HS-27A (cell line): ENCODE measurements at places on chromosomes 2 and 18.
A peak's percentile ranks its signal among the peaks of the same experiment; 100 is the strongest.

GRCh38 chr2:217166241-217166850 lies 306.5 kb upstream of the TNP1 start:
- DNase-seq: peak; percentile 23

- DNase-seq: no peak
Observed at GRCh38 chr2:58842501-58843155, 601.5 kb upstream of the FANCL start.

GRCh38 chr2:29129586-29130281 lies 14.5 kb downstream of the CLIP4 start:
- DNase-seq: no peak

DNA sequence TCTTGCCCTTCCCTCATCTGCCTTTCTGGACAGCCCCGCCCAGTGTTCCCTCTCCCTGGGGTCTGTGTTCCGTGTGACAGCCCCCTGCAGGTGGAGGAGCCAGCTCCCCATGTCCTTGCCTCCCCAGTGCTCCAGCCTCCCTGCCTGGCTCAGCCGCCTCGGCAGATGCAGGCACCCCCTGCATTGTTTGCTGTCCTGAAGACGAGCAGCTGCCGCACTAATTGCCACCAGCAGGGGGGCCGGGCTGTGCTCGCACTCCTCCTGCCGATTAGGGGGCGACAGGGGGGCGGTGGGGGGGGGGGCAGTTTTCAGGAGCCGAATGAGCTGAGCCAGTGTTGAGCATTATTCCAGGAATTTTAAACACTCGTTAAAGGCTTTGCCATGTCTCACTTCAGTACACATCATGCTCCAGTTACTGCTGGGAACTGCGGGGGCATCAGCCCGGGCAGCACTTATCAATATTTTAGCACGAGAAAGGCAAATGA lies 23.3 kb downstream of the SIX3 start:
- DNase-seq: no peak

- DNase-seq: no peak
Observed at GRCh38 chr2:65666156-65666725, 233.8 kb upstream of the SPRED2 start.

DNA sequence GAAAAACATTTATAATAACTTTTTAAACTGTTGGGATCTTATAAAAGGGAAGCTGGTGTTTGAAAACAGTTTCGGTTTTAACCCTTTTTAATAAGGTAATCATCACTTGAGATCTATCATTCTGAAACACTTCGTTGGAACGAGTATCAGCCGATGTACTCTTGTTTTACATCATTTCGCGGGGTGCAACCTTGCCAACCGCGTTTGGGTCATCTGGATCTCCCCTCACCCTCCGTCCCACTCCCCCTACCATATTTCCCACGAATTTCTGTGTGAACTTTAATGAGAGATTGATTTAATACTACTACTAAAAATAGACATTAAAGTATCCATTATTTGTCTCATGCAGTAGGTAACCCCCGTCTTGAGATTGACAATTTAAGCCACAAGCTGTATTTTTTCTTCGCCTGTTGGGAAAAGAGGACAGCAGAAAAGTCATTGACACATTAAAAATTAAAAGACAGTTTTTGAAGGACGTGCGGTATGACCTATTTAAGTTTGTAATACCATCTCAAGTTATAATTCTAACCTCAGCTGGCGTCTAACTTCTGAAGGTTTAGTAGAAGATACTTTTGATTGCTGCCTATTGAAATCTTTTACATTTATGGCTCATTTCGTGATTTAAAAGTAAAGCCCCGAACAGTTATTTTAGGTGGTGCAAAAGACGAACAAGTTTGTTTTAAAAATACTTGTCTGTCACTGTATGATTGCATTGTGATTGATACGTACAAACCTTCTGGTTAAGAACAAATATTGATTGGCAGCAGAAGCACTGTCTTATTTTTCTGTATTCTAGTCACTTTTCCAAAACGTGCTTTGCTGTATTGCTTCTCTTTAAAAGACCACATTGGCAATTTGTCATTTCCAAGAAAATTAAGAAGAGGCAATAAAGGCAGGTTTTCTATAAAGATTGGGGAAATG lies 1.5 kb downstream of the CREB1 start:
- DNase-seq: no peak

GRCh38 chr18:8322486-8322885 lies 286.8 kb upstream of the RAB12 start:
- no peak for DNase-seq

DNA sequence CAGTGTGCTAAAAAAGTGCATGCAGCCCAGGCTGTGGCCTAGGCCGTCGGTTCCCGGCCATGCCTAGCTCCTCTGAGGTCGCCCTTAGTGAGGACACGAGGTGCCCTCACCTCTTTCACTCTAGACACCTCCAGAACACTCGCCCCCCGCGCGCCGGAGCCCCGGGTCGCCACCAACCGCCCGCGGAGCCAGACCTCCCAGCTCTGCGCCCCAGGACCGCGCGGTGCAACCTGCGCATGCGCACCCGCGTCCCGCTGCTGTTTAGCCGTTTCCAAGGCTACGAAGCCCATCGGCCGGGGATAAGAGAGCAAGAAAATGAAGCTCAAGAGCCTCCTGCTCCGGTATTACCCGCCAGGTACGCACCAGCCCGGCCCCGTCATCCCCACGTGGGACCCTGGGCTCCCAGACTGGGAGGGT lies at the start of gene DAW1:
Gene DAW1, plus strand, starts transcription at position 257 of the 417 bp plus-strand sequence. Its CDS starts 59 bp downstream, at position 316.
- DNase-seq: no peak

GRCh38 chr2:80335411-80335810 lies 30.9 kb upstream of the LRRTM1 start:
- DNase-seq: no peak

DNA sequence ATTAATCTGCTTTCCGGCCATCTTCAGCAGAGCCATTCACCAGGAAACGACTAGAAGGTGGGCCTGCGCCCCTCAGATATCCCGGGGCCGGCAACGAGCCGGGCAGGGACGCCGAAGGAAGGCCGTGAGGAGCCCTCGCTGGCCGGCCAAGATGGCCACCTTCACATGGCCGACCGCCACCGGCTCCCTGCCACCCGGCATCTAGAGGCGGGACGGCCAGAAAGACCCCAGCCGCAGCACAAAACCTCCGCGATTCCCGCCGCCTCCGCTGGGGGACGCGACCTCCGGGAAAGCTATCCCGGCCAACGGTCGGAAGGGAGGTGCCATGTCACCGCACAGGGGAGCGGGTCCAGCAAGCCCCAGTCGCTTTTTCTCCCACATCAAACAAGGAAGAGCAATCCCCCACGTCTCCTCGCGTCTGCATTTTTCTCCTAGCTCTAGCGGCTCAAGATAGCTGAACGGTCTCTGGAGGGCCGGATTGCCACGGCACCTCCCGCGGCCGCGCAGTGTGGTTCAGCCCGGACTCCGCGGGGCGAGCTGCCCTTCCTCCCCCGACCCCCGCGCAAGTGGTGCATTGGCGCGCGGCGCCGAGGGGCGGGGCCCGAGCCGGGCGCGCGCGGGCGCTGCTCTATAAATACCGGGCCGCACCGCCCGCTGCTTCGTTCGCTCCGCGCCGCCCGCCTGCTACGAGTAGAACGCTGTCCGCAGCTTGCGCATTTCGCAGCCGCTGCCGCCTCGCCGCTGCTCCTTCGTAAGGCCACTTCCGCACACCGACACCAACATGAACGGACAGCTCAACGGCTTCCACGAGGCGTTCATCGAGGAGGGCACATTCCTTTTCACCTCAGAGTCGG lies at the start of gene MAT2A:
Gene MAT2A, plus strand, starts transcription at position 662 of the 854 bp plus-strand sequence. Its CDS starts 120 bp downstream, at position 782.
- DNase-seq: peak; percentile 93

DNA sequence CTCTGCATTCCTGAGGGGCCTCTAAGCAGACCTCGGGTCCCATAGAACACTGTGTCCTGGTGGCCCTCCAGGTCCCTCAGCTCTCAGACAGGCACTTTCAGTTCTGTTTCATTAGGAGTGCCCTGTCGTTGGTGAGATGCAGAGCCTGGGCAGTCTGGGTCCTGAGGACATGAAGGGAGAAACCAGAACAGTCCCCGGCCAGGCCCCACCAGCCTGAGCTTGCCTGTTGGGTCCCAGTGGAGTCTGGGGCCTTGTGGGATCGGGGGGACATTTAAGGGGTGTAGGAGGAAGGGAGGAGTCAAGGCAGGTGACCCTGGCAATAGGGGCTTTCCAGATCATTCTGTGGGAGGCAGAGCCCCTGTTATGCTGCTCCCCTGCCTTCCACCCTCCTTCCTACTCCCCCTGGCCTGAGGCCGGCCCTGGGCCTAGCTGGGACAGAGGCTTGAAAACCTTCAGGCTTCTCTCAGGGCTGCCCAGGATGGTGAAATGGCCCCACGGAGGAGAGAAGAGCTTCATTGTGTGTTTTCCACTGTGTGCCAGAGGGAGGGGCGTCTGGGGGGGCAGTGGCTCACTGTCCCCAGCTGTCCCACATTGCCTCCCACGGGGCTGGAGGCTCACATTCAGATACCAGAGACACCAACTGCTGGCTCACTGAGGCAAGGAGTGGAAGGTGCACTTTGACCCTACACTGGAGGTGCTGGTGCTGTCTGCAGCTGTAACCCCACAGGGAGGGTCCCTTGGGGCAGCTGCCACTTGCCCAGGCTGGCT lies 26.6 kb upstream of the CATIP start:
- no peak for DNase-seq

DNA sequence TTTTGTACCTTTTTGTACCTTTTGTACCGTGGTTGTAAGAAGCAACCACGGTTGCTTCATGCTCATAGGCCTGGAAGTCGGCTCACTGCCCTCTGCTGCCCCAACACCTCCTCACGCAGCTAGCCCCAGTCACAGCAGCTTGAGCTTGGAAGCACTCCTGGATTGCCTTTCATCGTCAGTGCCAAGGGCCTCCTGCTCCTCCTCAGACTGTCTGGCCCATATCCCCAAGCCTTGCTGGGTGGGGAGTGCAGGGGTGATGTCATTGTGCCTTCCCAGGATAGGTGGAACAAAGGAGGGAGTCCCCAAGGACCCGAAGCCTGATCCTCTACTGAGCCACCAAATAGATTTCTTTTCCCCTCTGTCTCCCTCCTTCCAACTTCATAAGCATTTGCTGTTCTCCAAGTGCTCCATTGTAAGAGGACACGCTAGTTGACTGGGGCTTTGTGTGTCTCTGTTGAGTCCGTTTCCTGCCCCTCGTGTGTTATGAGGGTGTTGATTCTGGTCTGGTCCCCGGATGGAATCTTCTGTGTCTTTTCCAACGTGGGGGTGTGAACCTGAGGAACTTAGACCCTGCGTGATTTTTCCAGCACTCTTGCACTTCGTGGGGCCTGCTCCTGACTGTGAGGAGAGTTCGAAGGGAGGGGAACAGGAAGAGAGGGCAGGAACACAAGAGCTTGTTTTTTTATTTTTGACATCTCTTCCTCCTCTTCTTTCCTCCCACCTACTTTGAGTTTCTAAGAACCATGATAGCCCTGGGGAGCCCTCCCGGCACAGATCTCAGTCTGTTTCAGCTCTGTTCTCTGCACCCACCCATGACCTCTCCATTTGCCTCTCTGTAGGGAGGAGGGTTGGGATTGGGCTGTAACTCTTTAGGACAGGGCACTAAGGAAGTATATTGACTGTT lies 127.2 kb upstream of the EML6 start:
- no peak for DNase-seq

DNA sequence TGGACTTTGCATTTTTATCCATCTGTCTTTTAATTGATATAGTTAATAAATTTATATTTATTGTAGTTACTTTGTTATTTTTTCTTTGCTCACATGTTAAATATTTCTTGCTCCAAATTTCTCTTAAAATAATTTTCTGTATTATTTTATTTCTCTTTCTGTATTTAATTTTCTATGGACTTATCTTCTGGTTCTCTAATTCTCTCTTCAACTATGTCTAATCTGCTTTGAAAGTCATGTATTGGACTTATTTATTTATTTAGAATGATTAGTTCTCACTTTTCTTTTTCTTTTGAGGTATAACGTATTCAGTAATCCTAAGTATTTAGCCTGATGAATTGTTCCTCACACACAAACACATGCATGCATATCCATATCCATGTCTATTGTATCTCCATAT lies 53.1 kb downstream of the ASB1 start:
- no peak for DNase-seq

DNA sequence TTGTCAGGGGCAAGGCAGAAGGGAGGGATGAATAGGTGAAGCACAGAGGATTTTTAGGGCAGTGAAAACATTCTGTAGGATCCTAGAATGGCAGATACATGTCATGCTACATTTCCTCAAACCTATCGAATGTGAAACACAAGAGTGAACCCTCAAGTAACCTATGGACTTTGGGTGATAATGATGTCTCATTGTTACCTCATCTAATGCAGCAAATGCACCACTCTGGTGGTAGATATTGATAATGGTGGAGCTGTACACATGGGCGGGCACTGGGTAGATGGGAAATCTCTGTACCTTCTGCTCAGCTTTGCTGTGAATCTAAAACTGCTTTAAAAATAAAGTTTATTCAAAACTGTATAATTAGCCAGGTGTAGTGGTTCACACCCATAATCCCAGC lies 95.2 kb upstream of the NCK2 start:
- no peak for DNase-seq

- no peak for DNase-seq
Observed at GRCh38 chr2:171406044-171406443, 27.7 kb downstream of the METTL8 start.

DNA sequence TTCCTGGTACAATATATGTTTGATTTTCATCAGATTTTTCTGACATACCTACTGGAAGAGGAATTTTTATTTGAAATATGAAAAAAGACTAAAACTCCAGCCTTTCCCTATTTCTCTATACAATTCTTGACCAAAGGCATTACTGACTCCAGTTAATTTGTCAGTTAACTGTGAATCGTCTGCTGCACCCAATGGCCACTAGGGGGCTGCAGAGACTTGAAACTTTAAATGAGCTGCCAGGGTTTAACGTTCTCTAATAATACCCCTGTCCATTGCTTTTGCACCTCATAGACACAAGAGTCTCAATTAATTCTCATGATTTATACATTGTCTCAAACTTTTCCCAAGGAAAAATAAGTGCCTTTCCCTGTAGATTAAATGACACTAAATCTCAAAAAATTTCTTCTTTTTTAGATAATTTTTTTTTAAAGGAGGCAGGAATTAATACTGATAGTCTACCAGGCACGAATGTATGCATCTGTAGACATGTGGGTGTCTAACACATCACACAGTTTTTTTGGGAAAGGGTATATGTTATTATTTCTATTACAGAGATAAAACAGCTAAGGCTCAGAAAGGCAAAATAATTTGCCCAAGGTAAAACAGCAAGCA lies 1.8 kb upstream of the ALK start:
- DNase-seq: peak; percentile 8

GRCh38 chr18:46916551-46917107 lies 678 bp downstream of the PIAS2 start:
- no peak for DNase-seq

- DNase-seq: no peak
Observed at GRCh38 chr2:98921062-98921461, 15.0 kb downstream of the CRACDL start.

DNA sequence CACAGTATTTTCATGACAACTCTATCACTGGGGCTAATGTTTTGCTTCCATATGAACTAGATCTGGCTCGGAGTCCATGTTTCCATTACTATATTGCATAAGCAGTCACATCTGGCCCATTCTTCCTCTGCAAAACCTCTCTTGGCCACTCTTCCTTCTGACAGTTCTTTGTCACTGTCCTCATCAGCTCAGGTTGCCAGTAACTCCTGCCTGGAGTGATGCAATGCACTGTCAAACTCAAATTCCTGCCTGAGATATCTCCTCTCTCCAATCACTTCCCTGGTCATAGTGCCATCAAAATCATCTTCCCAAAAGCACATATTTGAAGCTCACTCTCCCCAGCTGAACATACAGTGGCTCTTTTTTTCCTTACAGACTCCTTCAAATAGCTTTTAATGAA lies 66.1 kb downstream of the COLEC12 start:
- no peak for DNase-seq

- DNase-seq: no peak
Observed at GRCh38 chr18:75185460-75185859, 23.5 kb downstream of the PTGR3 start.
